Astrocyte (in vitro differentiated cells and primary cell): ENCODE measurements at places on chromosomes 3 and 15. TPM values are rescaled to one million over a fixed set of nuclear protein-coding genes. Genes with fewer than 3 reads are reported as not detected.

- peak; percentile 73 for DNase-seq
- H3K27ac ChIP-seq: no peak overlapping the region
- H3K4me1 ChIP-seq: peaks cover 25% of the 10 kb centered on the region
- H3K27me3 ChIP-seq: peaks cover 2% of the 10 kb centered on the region
- H3K4me3 ChIP-seq: no peak overlapping the region
Observed at GRCh38 chr3:187261541-187261969, 30.0 kb downstream of the MASP1 start.

- H3K27ac ChIP-seq: no peak overlapping the region
- no peaks in the 10 kb centered on the region for H3K27me3 ChIP-seq
- H3K36me3 ChIP-seq: no peaks in the 10 kb centered on the region
- no peak for DNase-seq
- no peaks in the 10 kb centered on the region for H3K4me1 ChIP-seq
Observed at GRCh38 chr3:2516762-2517441, 418.2 kb downstream of the CNTN4 start.

DNA sequence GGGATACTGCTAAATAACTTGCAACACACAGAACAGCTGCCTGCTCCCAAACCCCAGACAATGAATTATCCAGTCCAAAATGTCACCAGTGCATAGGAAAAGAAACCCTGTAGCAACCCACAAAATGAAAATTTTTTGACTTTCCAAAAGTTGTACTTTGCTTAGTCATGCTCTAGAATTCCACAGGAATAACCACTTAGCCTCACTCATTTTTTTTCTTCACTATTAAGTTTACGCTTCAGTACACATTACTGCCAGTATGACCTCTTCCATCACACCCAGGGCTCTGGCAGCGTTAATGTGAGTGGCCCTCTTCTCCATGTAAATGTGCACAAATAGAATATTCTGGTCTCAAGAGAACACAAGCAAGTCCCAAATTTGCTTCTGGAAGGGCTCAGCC is 259.8 kb downstream of the MAGI1 start:
- H3K27me3 ChIP-seq: no peaks in the 10 kb centered on the region
- peaks cover 7% of the 10 kb centered on the region for H3K4me1 ChIP-seq
- DNase-seq: peak; percentile 61

DNA sequence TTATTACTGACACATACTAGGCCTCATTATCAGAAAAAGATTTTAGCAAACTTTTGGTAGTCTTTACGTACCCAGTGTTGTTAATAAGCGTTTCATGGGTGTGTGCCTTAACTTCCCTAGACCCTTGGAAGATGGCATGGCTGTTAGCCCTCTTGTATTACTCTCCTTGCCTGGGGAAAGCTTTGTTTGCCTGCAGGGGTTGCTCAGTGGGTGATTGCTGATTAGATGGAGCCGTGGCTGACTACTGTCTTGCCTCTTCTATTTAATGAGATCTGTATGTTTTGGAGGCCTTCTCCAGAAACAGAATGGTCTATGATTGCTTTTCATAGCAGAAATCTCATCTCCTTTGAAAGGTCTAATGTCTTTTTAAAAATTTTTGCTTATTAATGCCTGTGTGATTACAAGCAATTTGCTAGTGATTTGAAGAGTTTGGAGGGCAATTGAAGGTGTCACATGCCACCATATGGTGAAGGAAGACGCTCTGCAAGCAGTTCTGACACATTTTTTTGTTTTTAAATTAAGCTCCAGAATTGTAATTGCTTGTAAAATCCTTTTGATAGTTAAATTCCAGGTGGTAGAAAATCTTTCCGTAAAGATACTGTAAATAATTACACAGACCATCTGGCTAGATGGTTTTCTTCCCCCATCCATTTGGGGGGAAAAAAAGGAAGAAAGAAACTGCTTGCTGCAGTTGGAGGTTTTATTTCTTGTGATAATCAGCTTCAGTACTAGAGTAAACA is 11.4 kb upstream of the C3orf20 start:
- no peaks in the 10 kb centered on the region for H3K4me1 ChIP-seq
- no peak overlapping the region for H3K4me3 ChIP-seq
- peaks cover 63% of the 10 kb centered on the region for H3K36me3 ChIP-seq
- DNase-seq: no peak
- H3K27me3 ChIP-seq: no peaks in the 10 kb centered on the region
- H3K27ac ChIP-seq: no peak overlapping the region

- H3K36me3 ChIP-seq: no peaks in the 10 kb centered on the region
- H3K4me3 ChIP-seq: no peak overlapping the region
- H3K27ac ChIP-seq: no peak overlapping the region
- no peaks in the 10 kb centered on the region for H3K4me1 ChIP-seq
Observed at GRCh38 chr3:76566211-76566534, 473.7 kb upstream of the ROBO2 start.

DNA sequence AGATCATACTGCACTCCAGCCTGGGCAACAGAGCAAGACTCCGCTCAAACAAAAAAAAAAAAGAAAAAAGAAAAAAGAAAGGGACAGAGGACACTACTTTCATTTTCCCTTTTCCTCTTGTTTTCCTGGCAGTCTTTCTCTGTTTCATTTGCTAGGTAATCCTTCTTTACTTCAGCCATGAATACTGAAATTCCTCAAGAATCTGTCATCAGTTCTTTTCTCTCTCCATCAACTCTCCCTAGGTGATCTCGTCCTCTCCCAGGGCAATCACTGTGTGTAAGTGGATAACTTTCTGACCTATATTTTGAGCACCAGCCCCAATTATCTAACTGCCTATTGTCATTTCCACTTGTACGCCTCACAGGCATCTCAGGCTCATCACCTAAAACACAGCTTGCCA is 51.5 kb downstream of the TTC23 start:
- peaks cover 4% of the 10 kb centered on the region for H3K36me3 ChIP-seq
- no peak overlapping the region for H3K4me3 ChIP-seq
- peak; percentile 8 for DNase-seq
- no peaks in the 10 kb centered on the region for H3K4me1 ChIP-seq

- H3K27ac ChIP-seq: no peak overlapping the region
- H3K4me1 ChIP-seq: no peaks in the 10 kb centered on the region
- no peaks in the 10 kb centered on the region for H3K27me3 ChIP-seq
- no peak for DNase-seq
- H3K36me3 ChIP-seq: no peaks in the 10 kb centered on the region
Observed at GRCh38 chr3:137588871-137589270, 175.2 kb upstream of the SOX14 start.

GRCh38 chr15:95577927-95578326 is 752.6 kb upstream of the NR2F2 start:
- no peaks in the 10 kb centered on the region for H3K27me3 ChIP-seq
- H3K36me3 ChIP-seq: no peaks in the 10 kb centered on the region
- no peak overlapping the region for H3K4me3 ChIP-seq
- no peaks in the 10 kb centered on the region for H3K4me1 ChIP-seq
- DNase-seq: no peak

The CHRNB4 gene
- not detected in 2 replicates for total RNA-seq

The C3orf85 gene
- total RNA-seq: not detected in 2 replicates
